Stimulated activated CD4-positive, alpha-beta T cell treated with anti-CD3 and anti-CD28 coated beads, Interleukin-15, amount 100 ng/mL, for 24 hours (primary cell): ENCODE measurements at places on chromosomes 7 and 10.

DNA sequence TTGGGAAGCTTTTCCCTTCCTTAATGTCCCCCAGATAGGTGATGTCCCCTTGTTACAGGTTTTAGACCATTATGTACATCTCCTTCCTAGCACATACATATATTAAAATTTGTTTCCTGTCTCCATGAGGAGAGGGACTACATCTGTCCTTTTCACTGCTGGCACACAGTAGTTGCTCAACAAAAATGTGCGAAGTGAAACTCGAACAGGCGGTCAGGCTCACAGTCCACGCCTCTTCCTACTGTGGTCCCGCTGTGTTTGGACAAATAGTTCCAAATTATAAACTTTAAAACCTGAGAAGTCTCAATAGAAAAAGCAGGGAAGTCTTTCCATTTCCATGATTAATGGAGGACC, 1.2 kb upstream of the HHEX start:
- no peak for DNase-seq

DNA sequence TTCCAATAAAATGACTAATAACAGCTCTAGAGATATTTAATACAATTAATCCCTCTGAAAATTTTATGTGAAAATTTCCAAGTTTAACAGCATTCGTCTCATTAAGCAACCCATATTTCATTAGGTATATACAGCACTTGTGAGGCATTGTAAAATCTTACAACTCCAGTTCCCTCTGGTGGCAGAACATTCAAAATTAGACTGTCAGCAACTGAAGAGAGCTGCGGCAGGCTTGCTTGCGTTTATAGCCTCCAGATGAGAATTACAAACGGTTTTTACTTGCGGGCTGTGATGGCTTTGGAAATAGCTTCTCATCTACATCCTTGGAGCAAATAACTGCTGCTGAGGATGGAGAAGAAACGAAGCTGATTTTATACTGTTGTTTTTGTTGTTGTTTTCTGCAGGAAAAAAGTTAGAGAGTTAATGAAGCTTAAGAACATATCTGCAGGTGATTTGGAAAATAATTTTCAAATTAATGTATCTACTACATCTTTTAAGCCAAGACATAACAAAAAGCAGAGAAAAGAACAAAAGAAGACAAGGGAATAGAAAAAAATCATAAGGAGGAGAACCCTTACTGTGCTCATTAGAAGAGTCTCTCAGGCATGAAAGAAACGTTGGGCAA, 171.3 kb downstream of the MAGI2 start:
- no peak for DNase-seq

- DNase-seq: no peak
Observed at GRCh38 chr7:55189878-55190436, 171.1 kb downstream of the EGFR start.

DNA sequence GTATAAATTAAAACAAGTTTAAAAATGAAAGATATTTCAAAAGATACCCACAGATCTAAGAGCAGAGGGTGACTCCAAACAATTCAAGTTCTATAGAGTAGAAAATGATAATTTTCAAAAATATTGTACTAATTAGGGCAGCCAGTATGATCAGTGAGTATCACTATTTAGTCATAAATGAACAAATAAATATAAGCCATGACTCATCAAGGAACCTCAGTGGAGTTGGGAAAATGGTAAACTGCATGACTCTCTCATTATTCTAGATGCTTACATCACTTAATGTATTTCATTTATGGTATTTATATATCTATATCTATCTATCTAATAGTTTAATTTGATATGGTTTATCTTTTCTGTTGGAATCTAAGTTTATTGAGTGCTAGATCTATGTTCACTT, 94.3 kb downstream of the THSD7A start:
- DNase-seq: no peak

DNA sequence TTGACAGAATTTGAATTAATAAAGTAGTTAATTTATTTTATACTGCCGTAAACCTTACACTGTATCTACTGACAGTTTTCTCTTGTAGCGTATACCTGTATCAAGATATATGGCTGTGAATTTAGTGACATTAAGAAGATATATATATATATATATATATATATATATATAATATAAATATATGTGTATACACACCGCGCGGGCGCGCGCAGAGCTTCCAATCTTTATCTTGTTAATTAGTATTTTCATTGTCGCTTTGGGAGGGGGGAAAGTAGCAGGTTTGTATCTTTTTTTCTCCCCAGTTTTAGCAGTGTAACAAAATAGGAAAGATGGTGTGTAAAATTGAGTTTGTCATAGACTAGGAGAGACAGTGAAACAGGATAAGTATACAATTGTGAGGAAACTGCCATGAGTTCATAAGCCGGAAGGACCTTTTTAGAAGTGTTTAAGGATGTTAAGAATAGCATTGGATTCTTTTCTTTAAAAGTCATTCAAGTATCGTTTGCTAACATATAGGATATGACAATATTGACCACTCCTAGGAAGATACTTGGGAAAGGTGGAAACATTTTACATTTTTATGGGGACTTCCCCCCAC, 2.0 kb downstream of the PLEKHA1 start:
- no peak for DNase-seq

DNA sequence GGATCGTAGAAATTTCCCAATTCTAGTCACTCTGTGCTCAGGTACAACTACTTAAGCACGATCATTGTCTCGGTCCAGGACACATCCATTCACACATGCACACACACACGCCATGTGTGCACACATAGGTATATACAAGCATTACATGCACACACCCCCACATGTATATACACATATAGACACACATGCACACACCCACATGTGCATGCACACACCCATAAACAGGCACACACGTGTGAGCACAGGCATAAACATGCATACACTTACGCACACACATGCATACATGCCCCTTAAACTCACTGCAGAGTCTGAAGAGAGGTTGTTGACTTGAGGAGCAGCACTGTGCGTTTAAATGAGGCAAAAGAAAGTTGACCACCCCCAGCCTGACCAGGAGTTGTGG, 32.5 kb upstream of the INSIG1 start:
- no peak for DNase-seq

- no peak for DNase-seq
Observed at GRCh38 chr10:120741396-120741795, 109.8 kb upstream of the WDR11 start.

DNA sequence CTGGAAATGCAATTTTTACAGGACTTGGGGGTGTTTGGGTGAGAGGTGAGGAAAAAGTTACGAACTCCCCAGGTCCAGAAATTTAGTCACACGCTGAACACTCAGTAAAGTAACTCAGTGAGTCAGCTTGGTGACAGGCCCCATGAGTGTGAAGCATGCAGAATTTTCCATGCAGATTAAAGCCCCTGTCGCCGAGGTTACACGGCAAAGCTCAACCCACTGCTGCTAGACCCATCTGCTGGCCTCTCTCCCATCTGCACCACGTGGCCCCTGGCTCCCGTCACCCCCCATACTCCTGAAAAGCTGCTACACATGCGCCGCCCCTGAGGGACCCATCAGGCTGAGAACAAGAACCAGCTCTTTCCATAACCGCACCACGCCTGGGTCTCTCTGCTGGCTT, 7.0 kb upstream of the MMP21 start:
- no peak for DNase-seq

DNA sequence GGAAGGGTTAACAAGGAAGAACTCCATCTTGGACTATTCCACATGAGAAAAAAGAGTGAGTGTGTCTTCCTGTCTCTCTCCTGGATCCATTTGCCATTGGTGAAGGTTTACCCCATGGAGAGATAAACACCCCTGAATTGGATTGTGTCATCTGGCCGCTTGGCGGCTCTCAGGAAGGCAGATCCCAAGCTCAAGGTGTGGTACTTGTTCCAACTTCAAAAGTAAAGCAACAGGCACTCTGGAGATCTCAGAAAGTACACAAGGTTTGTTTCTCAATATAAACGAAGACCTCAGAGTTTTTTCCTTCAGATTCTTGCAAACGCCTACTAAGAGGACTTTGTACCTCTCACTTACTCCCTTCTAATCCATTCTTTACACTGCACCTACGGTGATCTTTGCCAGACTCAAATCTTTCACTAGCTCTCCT, 116.7 kb downstream of the REEP3 start:
- DNase-seq: no peak

DNA sequence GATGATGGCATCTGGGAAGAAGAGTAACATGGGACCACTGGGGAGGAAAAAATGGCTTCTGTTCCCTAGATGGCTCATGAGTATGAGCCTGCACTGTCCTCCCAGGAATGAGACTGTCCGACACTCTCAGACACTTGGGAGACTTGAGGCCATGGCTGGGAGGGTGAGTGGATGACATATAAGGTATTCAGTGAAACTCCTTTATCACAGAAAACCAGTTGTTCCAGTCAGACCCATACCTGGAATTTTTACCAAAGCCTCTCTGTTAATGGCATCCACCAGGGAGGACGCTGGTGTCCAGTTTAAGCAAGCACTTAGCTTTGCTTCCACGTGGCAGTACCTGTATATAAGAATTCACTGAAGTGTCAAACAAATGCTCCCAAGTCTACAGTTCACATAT, 116.7 kb upstream of the C10orf90 start:
- DNase-seq: no peak

GRCh38 chr7:153590136-153590535, 462.1 kb upstream of the DPP6 start:
- no peak for DNase-seq

DNA sequence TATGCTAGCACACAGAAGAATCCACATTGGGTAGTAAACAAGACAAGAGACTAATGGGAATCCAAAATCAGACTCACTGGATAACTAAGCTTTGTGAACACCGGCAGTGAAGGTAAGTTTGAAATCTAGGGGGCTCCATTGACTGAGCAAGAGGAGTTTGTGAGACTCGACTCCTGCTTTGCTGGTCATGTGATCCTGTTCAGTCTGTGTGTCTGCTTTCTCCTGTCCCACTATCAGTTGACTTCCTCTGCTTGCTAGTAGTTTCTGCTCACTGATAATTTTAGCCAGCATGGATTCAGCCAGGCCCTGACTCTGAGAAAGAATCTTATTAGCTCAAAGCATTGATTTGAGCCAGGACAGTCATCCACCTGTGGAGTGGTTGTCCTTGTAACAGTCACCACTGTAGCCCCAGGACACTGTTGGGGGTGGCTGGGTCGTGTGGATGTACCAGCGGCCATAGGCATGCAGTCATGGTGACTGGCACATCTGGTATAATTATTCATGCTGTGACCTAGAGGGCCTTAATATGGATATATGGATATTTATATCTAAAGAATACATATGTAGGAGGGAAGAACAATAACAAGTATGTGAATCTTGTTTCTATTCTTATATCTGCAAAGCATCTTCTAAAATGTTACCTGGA, 44.4 kb downstream of the DNAH11 start:
- DNase-seq: no peak

- no peak for DNase-seq
Observed at GRCh38 chr7:45366475-45366874, 207.7 kb upstream of the ADCY1 start.

DNA sequence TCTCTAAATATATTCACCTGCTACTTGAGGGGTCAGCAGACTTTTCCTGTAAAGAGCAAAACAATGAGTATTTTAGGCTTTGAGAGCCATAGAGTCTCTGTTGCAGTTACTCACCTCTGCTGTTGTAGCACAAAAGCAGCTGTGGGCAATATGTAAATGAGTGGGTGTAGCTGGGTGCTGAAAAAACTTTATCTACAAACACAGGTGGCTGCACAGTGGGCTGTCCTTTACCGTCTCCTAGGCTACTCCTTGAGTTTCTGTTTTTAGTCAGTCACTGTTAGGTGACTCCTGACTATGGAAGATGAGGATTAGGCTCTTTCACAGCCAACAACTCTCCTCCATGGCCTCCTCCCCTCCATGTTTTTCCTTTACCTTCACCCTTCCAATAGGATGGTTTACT, 286.1 kb upstream of the C7orf33 start:
- no peak for DNase-seq

DNA sequence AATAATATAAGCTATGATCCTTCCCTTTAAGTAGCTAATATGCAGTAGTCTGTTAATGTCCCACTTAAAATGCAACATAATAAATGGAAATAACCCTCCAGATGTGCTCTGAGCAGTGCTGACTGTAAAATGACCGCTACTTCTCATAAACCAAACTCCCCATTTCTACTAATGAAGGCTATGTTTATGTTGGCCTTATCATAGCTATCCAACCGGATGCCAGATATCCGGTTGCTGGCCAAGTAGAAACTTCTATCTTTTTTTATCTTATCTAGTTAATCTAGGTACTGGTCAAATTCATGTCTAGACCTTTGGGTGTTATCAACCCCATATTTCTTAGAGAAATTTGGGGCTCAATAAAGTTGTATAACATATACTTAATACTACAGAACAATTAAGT, 56.6 kb downstream of the CHRM2 start:
- DNase-seq: no peak

DNA sequence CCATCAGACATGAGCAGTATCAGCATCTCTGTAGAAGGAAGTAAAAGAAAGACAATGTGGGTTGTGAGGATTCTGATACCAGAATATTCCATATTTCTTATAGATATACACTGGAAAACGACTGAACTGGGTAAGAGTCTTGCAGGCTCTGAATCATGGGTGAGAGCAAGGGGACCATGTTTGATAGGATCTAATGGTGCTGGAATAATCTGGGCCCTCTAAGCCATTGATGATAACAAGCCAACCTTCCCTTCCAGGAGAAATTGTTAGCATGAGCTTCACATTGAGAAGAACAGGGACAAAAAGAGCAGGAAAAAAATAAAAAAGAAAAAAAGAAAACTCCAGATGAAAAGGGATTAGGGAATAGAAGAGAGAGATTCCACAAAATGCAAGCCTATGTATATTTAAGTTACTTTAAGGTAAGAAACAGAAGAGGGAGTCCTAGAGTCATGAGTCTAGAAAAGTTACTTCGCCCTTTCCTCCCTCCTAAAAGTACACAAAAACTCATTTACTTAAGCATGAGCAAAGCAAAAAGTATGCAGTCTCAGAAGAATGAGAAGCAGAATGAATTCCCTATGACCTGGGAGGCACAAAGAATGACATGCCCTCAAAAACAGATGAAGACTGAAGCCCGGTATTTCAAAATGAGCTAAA, 181.9 kb downstream of the TMEM26 start:
- DNase-seq: no peak

GRCh38 chr7:157560710-157561522, 224.1 kb downstream of the DNAJB6 start:
- no peak for DNase-seq

- no peak for DNase-seq
Observed at GRCh38 chr7:23335621-23336020, 36.5 kb downstream of the MALSU1 start.
